ENCODE measurements at places on chromosomes 2 and 18.

- DNase-seq, result no peak
Measured at GRCh38 chr2:12009323-12009905, 263.0 kb downstream of the LPIN1 start.

DNA sequence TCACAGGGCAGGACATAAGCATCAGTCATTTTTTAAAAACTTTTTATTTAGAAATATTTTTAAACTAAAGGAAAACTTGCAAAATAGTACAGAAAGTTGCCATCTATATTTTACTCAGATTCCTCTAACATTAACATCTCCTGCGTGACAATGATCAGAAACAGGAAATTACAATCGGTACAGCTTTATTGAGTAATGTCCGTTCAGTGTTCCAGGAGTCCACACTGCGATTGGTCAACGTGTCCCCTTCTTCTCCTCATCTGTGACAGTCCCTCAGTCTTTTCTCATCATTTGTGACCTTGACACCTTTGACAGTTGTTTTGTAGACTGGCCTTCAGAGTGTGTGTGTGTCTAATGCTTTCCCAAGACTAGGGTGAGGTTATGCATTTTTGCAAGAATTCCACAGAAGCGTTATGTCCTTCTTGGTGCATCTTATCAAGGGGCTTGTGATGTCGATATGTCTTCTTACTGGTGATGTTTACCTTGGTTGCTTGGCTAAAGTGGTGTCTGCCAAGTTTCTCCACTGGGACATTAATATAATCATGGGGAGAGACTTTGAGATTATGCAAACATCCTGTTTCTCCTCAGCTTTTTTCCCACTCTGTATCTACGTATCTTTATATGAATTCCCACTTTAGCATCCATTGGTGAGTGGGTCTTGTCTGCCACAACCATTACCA lies 21.4 kb upstream of the TMEM177 start:
- DNase-seq, result no peak

- no peak for DNase-seq
Measured at GRCh38 chr2:11678306-11678960, 8.4 kb upstream of the NTSR2 start.

DNA sequence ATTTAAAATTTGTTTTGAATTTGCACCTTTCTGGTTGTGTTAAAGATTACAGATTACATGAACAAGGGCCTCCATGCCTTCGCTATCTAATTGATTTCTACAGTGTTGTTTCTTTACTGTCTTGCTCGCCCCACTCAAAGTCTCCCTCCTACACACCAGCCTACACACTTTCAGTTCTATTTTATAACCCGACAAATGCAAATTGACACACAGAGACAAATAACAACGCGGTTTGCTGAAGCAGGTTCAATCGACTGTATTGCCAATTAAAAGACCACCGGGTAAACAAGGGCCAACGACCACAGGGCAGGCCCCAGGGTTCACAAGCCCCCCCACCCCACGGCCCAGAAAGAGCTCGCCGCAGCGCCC lies 869 bp downstream of the STARD7 start:
- no peak for DNase-seq

DNA sequence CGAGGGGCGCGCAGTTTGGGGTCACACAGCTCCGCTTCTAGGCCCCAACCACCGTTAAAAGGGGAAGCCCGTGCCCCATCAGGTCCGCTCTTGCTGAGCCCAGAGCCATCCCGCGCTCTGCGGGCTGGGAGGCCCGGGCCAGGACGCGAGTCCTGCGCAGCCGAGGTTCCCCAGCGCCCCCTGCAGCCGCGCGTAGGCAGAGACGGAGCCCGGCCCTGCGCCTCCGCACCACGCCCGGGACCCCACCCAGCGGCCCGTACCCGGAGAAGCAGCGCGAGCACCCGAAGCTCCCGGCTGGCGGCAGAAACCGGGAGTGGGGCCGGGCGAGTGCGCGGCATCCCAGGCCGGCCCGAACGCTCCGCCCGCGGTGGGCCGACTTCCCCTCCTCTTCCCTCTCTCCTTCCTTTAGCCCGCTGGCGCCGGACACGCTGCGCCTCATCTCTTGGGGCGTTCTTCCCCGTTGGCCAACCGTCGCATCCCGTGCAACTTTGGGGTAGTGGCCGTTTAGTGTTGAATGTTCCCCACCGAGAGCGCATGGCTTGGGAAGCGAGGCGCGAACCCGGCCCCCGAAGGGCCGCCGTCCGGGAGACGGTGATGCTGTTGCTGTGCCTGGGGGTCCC lies at the start of gene ITGA4:
ITGA4 (plus strand) TSS at position 266 of the 620 bp plus-strand sequence; CDS start at position 535, 269 bp downstream.
- peak; percentile 63 for DNase-seq

DNA sequence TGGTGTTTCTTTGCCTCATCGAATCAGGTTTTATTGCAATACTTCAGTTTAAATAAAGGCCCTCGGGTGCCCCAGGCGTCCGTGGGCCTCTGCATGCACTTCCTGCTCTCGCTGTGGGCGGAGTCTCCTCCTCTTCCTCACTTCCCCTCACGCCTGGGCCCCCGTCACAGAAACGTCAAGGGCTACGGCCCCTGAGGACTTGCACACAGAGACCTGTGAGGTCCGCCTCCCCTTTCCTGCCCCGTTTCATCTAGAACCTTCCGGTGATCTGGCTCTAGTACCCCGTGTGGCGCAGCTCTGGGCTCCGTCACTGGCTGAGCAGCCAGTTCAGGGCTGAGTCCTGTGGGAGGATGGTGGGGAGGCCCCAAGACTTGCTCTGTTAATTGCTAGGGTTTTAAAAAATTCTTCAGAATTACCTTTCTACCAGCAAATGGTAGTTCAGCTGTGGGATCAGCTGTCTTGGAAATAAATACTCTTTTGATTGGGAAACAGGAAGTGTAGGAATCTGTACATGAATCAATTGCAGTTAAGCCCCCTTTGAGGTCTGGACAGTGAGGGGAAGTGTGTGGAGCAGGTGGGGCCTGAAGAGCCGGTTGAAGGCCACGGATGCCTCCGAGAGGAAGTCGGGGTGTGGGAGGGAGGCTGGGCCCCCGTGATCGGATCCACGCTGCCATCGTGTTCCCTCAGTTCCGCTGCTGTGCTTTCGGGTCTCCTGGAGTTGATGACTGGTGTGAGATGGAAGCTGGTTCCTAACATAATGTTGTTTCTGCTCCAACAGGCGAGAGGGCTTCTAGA lies 10.2 kb downstream of the NFATC1 start:
- DNase-seq, result peak; percentile 84

GRCh38 chr2:71895320-71896161 lies 252.1 kb downstream of the CYP26B1 start:
- no peak for DNase-seq

DNA sequence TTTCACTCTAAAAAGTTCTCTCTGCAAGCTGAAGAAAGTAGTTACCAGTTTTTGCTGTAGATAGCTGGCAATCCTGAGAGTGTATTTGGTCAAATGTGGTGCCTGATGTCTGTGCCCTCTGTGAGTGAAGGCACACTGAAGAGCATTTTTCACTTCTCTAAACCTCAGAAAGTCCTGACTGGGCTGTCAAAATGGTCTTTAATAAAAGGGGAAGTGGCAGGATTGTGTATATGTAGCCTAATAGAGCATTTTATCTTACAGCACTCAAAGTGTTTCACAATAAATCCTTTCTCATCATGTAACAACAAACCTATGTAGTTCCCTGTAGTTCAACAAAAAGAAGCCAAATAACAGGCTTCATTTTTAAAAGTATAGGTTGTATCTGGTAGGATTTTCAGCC lies 1552.3 kb upstream of the SLC39A10 start:
- no peak for DNase-seq

- no peak for DNase-seq
Measured at GRCh38 chr2:148720501-148721001, 76.0 kb downstream of the EPC2 start.

DNA sequence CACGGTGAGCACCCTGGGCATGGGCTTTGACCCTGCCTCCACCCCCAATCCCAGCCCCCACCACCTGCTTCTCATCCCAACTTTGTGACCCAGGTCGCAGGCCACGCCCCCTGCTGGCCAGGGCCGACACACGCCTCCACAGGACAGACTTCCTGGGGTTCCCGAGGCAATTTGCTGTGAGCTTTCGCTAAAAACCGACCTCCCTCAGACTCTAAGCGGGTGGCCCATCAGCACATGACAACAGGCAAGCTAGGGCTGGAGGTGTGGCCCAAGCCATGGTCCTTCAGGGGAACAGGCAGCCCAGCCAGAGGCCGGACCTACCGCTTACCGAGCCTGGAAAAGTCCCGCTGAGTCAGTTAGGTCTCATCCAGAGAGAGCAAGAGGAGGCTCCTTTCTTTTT lies 31.9 kb downstream of the C1QL2 start:
- peak; percentile 29 for DNase-seq

DNA sequence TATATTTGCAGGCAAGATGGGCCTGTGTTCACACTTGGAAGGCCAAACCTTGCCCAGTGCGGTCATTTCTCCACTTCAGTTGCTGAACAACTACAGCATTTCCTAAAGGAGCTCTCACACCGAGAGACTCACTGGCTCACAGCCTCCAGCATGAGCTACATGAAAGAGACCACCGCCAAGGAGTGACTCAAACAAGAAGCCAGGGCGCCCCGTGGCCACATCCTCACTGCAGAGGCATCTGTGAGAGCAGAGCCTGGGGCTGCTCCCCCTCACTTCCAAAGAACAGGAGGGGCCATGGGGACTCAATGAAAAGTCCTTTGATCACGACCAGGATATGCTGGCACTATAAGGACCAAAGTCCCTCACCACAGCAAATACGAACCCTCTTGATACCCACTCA lies 50.0 kb downstream of the TMEM163 start:
- peak; percentile 55 for DNase-seq

DNA sequence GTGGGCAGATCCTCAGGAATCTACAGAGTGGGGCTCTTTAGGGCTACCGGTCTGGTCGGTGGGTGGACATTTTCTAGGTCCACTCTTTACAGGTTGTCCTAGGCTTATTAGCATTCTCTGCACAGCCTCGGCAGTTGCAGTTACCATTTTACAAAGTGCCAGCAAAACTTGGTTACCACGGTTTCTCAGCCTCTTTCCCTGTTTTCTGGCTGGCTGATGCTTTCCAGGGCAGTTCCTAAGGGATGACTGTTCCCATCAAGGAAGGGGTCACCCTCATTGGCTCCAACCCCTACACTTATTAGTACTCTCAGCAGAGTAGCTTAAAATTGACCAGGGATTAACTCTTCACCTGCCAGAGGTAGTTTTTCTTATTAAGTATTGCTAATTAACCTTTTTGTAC lies 2.0 kb upstream of the AQP4 start:
- no peak for DNase-seq

- no peak for DNase-seq
Measured at GRCh38 chr18:61765097-61765496, 127.7 kb downstream of the RNF152 start.

DNA sequence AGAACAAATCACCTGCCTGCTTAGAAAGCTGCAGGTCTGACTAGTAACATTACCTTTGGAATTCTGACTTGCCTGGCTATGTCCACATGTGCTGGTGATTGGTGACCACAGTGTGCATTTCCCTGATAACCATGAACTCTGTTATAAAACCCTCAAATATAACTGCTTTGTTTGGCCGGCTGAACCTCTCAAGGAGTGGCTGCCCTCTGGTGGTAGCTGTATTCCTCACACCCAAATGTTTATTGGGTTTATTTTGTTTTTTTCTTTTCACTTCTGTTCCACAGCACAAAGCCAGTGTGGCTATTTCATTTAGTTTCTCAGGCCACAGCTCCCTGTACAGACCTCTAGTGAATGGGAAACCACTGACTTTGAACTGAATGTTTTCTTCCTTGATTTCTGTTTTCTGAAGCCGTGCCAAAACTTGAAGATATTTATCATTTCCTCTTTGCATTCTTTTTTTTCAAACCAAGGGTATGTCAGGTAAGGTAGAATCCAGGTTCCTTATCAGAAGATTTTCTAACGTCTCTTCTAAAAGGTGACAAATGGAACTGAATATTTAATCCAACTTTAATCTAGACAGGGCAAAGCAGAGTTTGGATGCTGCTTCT lies 549.0 kb upstream of the VRK2 start:
- peak; percentile 7 for DNase-seq

- DNase-seq, result no peak
Measured at GRCh38 chr2:74560591-74560990, 6.1 kb downstream of the DOK1 start.

GRCh38 chr2:225337183-225337582 lies 62.3 kb upstream of the NYAP2 start:
- no peak for DNase-seq

DNA sequence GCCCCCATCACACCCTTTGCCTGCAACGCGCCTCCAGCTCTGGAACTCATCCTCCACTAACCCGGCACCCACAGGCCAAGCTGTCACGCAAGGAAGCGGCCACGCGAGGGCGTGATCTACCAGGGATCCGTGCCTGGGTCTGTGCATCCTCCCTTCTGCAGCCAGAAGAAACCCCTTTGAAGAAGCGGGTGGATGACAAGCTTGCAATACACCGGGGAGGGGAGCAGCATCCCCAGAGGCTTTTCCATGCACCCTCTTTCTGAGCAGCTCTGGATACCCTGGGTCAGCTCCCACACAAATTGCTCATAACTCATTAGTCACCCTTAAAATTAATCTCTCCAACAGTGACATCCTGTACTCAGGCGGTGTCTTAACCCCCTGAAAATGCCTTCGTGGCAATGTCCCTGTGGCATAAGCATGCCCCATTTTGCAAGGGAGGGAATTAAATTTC lies 47.6 kb downstream of the PDCL3 start:
- DNase-seq, result peak; percentile 50

DNA sequence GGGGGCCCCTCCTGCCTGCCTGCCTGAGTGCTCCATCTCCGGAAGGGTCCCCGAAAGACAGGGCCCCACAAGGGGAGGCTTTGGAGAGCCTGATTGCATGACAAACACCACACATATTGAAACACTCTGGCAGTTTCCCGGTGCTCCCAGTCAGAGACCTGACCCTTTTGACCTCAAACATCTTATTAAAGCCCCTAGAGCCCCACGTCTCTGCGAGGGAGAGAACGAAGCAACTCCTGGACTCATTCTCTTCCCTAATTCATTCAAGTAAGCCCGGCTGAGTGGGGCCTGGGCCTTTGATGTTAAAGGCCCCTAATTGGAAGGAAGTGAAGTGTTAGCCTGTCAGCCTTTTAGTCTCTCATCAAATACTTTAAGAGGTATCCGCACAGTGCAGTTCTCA lies 335.6 kb downstream of the CYRIA start:
- DNase-seq, result no peak

DNA sequence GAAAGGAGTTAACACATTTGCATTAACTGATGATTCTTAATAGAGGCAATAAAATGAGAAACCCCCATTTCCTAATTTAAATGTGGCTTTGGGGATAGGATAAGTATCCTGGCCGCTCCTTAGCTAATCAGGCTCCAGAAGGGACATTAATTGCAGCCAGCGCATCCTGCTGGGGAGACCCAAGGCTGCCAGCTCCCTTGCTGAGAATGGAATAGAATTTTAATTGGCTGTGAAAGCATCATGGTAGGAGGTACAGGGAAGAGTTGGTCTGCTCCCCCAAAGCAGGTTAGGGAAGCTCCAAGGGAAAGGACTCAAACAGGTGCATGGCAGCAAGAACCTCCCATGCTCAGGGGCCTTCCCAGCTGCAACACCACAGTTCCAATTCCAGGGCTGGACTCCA lies 71.4 kb downstream of the MARCHF4 start:
- DNase-seq, result no peak

GRCh38 chr2:231926761-231927565 lies 767 bp upstream of the NPPC start:
- DNase-seq, result peak; percentile 44

- DNase-seq, result no peak
Measured at GRCh38 chr18:7170292-7170691, 52.7 kb upstream of the LAMA1 start.
